Common myeloid progenitor, CD34-positive (primary cell): ENCODE measurements at places on chromosomes 2 and 18.

DNA sequence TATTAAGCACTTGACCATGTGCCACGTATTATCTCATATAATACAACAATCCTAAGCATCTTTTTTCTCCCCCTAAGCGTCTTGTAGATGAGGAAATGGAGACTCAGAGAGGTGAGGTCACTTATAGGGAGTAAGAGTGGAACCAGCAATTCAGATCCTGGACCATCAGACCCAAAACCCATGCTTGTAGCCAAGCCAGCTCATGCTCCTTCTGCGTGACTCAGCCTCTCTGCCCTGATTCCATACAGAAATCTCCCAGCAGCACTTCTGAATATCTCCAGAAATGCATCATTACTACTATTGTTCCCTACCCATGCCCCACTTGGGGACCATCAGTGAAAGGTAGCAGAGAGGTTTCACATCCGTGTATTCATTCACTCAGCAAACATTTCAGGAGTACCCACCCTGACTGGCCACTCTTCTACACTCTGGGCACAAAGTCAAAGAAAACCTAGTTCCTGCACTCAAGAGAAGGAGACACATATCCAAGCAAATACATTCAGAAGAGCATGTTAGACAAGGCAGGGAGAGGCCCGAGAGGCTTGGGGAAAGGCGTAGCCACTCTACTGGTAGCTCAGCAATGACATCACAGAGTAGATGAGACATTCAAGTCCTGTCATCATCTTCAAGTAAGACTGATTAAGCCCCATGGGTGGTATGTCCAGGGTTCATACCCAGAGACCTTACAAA is 141.9 kb downstream of the MTCL1 start:
- DNase-seq, result no peak

DNA sequence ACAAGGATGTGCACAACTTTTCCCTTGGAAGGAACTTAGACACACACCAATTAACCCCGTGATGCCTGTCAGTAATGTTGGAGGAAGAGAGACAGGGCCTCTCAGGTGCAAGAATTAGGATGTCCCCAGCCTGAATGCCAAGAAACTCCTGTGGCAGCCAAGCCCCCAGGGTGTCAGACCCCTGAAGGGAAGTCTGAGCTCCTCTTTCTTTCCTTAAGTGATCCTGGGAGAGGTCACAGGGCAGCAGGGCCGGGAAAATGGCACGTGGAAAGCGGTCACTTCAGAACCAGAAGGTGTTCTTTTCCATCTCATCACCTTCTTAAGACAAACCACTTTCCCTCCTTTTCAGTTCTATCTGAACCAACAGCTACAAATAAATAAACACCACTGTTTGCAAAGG is 185.9 kb downstream of the ANAPC1 start:
- DNase-seq, result no peak

DNA sequence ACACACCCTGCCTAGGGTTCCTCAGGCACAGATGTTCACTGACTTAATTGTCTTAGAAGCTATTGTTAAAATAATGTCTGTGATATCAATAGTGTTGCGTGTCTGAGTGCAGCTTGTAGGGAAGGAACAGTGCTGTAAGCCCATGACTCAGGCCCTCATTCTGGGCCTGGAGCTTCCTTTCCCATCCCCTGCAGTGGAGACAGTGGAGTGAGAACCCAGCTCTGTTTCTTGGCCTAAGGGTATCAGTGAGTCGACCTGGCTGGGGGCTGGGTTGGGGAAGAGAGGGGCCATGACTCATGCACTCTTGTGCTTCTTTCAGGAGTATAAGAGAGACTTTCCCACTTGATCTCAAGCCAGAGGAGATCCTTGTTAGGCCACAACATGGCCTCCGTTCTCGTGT is 106.8 kb downstream of the HRH4 start:
- DNase-seq, result no peak

GRCh38 chr2:207316906-207317305 is 151.2 kb upstream of the KLF7 start:
- no peak for DNase-seq

DNA sequence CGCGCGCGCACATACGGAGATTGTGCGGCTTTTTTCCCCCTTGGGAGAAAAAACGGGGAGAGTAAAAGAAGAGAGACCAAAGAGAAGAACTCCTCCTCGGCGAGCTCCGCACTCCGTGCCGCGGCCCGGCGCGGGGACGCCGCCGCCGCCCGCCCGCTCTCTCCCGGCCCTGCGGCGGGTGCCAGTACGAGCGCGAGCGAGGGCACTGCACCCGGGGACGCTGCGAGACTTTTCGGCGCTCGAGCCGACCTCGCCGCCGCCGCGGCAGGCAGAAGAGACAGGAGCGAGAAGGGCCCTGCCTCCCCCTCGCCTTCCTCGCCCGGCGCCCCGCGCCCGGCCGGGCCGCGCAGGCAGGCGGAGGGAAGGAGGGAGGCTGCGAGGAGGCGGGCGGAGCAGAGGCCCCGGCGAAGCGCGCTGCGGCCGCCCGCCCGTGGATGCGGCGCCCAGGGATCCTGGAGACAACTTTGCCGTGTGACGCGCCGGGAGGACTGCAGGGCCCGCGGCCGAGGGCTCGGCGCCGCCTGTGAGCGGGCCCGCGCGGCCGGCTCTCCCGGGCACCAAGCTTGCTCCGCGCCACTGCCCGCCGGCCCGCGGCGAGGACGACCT is 857 bp upstream of the INHBB start:
- peak; percentile 49 for DNase-seq

DNA sequence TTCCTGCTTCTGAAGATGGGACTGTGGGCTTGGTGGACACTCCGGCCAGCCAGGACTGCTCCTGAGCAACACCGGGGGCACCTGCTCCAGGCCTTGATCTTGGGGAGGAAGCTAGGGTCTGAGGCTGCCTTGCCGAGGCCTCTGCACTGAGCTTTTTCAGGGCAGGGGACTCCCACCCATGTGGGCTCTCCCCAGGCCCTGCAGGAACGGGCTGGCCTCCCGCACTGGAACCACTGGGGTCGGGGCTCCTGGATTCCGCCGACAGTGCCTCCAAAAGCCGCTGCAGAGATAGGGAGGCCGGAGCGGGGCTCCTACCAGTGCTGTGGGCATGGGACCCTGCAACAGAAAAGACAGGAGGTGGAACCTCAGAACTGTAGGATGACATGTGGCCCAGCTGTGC is 7.6 kb upstream of the ADRA2B start:
- no peak for DNase-seq

DNA sequence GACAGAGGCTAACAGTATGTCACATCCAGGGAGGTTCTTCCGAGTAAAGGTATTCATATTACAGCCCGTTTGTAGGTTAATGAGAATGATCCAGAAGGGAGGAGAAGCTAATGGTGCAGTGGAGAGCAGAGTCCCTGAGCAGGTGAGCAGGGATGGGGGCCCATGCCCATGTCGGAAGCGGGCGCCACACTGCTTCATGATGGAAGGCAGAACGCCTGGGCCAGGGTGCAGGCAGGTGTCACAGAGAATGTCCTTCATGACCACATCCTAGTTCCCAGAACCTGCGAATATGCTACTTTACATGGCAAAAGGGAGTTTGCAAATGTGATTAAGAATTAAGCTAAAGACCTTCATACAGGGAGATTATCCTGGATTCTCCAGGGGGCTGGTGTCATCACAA is 4.0 kb downstream of the HES6 start:
- DNase-seq, result no peak

- no peak for DNase-seq
Measured at GRCh38 chr2:8413589-8414135, 268.2 kb upstream of the ID2 start.

DNA sequence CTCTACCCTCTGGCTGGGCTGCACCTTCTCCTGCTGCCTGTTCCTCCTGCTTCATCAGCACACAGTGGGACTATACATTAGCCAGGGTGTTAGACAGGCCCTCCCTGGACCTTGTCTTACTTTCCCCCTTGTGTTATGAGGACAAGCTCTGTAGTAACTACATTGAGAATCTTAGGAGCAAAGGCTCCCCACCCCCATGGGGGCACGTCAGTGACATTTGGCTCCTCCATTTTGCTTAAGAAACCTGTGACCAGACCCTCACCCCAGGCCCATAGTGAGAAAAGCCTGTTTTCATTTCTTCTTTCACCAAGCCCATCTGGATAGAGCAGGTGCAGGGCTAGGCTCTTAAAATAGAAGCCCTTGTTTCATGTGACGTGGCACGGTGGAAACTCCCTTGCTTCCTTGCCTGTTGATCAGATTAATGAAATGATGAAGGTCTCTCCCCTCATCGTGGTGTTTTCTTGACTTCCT is 146.7 kb downstream of the RPIA start:
- peak; percentile 69 for DNase-seq

GRCh38 chr2:207282916-207283315 is 117.2 kb upstream of the KLF7 start:
- no peak for DNase-seq

GRCh38 chr2:136777391-136777790 is 12.0 kb downstream of the THSD7B start:
- DNase-seq, result no peak

DNA sequence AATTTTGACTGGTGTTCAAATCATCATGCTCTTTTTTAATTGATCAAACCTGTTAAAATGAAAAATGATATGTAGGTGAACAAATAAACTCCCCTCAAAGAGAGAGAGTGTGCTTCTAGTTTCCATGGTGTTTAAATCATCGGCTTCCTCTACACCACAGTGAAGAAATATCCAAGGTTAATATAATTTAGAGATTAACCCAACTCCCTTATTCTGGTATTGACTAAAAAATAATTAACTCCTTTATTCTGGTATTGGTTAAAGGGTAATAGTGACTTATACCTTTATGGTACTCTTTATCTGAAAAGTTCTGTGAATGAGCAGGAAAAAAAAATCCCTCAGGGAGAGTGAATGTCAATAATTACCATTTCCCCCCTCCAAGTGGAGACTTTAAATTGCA is 93.1 kb downstream of the SPATS2L start:
- no peak for DNase-seq

- peak; percentile 27 for DNase-seq
Measured at GRCh38 chr2:207484444-207485391, 45.0 kb upstream of the CREB1 start.

GRCh38 chr2:192675681-192676080 is 480.9 kb upstream of the TMEFF2 start:
- no peak for DNase-seq

DNA sequence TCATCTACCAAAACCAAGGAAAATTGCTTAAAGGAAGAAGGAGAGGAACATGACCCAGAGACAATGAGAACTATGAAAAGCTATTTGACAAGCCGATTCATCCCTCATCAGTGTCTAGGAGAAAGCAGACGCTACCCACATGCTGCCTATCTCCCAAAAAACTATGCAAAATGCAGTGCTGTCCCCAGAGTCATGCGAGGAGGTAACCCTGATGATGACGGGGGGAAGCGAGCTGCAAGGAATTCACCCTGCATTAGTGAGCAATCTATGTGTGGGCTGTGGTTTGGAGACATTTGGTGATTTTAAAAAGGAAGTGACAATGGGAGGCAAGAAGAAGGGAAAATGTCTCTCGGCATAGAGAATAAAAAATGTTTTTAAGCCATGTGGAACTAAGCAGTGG is 472.7 kb downstream of the CMPK2 start:
- no peak for DNase-seq

DNA sequence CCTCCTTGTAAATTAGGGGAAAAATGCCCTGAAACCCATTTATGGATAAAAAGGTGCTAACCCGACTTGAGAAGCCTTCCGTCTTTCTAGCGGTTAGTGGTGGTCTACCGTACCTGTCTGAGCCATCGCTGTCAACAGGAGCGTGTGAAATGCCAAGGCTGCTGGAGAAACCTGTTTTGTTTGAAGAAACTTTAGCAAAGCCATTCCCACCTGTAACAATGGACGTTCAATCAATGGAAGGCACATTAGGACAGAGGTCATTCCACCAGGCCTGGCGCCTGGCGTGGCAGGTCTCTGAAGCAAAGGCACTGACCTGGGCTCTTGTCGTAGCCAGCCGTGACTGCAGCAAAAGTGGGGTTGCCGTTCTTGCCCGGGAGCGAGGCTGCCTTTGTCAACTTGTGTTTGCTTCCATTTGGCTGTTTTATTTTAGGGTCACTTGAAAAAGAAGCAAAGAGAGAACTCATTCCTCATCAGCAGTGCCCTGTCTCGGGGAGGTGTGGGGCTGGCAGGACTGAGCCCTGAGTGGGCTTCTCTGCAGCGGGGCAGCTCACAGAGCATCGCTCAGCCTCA is 47.2 kb downstream of the ZAP70 start:
- DNase-seq, result no peak

DNA sequence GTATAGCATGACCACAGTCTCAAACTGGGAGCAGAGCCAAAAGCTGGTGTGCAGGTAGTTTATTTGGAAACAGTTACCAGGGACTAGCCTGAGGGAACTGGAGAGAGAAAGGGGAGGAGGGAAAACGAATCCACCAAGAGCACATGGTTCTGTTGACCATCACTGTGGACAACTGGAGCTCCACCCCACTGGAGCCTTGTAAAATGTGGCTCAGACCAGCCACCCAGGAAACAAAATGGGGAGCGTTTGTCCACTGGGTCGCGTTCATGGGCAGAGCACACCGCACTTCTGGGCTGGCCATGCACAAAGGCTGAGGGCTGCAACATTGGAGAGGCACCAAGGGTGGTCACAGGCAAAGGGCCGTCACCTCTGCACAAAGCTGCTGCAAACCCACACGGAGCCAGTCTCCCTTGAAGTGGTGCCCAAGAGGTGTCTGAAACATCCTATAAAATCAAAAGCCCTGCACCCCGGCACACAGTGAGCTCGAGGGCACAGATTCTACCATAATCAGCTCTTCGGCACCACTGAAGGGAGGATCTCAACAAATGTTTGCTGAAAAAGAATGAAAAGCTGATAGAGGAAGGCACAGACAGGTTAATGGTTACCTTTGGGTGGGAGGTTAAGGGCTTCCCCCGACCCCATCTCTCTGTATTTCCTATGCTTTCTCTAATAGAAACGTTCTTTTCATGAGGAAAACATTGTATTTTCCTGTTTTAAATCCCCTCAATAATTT is 192.9 kb downstream of the INHBB start:
- DNase-seq, result no peak

GRCh38 chr2:29075894-29076705 is 1.8 kb upstream of the PCARE start:
- no peak for DNase-seq

GRCh38 chr18:33062834-33063364 is 290.1 kb upstream of the KLHL14 start:
- no peak for DNase-seq

DNA sequence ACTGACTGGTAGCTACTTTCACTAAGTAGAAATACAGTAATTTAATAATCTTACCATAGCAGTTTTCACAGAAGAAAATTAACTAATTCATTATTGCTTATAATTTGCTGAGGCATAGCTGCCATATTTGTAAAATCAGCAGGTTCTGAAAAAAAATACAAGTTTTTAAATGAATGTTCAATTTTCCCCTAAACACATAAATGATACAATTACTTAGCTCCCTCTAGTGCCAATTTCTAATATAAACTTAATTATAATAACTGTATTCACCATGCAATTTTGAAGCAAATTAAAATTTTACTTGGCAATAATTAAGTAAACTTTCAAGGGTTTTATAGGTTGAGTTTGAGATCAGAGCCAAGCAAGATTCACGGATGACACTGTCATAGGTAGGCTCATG is 1321.6 kb upstream of the ACVR2A start:
- DNase-seq, result peak; percentile 0
